ENCODE measurements at places on chromosomes 12 and 14.

DNA sequence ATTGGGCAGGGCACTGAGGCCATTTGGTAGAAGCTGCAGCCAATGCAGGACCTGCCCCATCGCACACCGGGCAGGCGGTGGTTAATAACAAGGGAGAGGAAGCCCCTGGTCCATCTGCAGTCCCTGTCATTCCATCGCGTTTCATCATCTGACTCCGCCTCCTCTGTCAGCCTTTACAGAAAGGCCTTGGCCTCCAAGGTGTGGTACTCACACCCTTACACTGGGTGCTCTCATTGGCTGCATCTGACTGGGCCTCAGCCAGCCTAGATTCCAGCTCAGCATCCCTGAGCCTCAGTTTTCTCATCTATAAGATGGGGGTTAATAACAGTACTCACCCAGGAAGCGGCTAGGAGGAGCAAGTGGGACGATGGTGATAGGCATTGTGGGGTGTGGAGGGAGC, 14.7 kb upstream of the HHIPL1 start:
- DNase-seq = no peak

GRCh38 chr14:57051633-57052032, 217.1 kb downstream of the EXOC5 start:
- DNase-seq = no peak

- DNase-seq = no peak
These were observed 77.2 kb upstream of the DYNC1H1 start for GRCh38 chr14:101887219-101887618.

- DNase-seq = no peak
These were observed 121.0 kb upstream of the GARIN2 start for GRCh38 chr14:67068251-67068650.

GRCh38 chr12:130929363-130929762, 24.3 kb upstream of the ADGRD1 start:
- DNase-seq = no peak

DNA sequence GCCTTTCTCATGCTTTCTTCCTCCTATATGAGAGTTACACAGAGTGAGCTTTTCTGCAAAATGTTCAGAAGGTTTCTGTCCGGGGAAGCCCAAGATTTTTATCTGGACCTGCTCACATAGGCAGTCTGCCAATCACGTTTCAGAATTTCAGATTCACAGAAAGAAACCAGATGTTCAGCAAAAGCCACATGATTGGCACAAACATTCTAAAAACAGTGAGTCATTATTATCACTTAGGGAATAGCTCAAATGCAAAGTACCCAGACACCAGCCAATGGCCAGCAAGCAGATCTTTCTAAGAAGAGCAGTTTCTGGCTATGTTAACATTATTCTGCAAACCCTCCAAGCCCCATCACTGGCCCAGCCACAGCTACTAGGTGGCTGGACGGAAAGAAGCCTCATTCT, 1558.5 kb upstream of the TMEM132C start:
- DNase-seq = no peak

Data from tibial nerve (tissue), 4 donors.